ENCODE measurements at places on chromosomes 7 and 10.

DNA sequence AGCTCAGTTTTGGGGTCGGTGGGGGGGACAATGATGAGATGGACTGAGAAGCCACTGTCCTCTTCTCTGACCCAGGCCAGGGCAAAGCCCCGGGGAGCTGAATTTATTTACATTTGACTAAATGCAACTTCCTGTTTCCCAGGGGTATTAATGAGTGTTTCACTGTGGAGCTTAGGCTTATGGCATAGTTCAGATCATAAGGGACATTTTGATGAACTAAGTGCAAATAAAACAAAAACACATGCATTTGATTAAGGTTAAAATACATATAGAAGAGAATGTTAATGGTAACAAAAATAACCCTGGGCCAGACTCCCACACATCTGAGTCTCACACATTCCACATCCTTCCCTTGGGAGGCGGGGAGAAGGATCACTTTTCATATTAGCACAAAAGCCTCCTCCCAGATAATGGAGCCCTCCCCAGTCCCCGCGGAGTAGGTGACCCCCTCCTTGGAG lies 320.6 kb downstream of the FRMD4A start:
- DNase-seq, result no peak

GRCh38 chr7:5694912-5695726 lies 86.3 kb downstream of the RNF216 start:
- DNase-seq, result no peak

- no peak for DNase-seq
Measured at GRCh38 chr10:69007260-69007659, 18.7 kb downstream of the KIFBP start.

GRCh38 chr7:70719125-70719524 lies 412.8 kb upstream of the GALNT17 start:
- no peak for DNase-seq

DNA sequence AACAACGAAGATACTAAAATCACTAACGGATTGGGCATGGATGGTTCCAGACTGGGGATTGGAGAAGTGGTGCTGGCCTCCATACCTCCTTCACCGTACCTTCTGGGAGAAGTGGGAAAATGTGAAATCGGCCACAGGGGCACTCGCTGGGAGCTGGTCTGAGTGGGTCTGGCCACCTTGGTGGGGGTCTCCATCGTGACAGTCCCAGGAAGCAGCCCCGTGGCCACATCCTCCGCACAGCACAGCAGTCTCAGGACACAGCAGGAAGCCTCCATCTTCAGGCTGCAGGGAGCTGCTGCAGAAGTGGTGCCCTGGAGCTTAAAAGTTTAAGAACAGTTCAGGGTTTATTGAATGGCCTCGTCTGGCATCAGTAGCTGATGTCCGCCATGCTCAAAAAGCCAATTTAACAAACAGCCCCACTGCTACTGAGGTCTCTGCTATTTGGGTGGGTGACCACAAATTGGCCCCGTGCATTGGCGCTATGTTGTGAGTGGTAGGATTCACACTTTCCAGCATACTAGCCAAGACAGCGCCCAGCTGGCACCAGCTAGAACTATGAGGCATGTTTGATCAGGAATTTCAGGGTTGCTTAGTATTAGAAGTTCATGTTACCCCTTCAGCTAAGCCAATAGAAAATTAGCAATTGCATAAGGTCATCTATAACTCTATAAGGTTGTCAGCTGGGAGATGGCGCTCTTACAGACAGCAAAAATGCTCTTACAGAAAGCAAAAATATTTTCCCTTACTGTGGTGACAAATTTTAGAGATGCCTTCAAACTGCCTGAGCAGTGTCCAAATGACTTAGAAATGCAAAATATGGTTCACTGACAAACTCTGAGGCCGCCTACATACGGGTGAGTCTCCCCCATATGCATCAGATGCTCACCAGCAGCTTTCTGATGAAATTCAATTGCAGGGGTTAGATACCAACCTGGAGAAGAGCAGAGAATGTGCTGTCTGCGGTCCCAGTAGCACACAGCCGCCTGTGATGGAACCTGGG lies 17.0 kb downstream of the PKD1L1 start:
- DNase-seq, result no peak
